ENCODE measurements at places on chromosomes 5 and 9. TPM values are rescaled to one million over a fixed set of nuclear protein-coding genes. Genes with fewer than 3 reads are reported as not detected.
A peak's percentile ranks its signal among the peaks of the same experiment; 100 is the strongest.

DNA sequence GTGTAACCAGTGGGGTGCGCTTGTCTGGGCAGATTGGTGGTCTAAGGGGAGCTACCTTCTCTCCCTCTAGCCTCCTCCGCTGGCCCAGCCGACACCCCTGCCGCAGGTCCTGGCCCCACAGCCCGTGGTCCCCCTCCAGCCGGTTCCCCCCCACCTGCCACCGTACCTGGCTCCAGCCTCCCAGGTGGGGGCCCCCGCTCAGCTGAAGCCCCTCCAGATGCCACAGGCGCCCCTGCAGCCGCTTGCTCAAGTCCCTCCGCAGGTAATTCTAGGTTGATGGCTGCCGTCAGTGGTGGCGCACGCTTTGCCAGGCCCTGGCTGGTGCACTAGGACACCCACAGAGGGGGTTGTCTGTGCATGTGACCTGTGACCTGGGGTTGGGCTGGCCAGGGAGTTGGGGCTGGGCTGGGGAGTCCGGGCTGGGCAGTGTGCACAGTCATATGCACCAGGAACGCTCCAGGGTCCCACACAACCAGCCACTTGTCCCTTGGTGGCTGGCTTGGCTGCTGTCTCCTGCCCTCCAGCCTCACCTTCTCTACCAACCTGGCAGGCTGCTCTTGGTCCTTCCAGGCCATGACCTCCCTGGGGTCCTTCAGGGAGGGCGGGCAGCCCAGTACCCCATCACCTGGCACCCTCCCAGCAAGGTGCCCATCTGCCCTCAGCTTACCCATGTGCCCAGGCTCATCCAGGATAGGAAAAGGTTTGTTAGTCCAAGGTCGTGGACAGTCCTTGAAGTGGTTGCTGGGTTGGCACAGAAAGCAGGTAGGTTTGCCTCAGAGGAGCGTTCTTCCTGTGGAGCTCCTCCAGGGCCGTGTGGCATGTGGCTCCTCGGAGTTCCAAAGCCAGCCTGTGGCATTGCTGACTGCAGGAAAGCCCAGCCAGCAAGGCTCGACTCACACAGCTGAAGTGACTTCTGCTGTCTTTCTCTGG lies 73.2 kb downstream of the WNK2 start:
- no peak for DNase-seq

GRCh38 chr5:137580030-137580429 lies 80.9 kb upstream of the SPOCK1 start:
- DNase-seq = peak; percentile 25

DNA sequence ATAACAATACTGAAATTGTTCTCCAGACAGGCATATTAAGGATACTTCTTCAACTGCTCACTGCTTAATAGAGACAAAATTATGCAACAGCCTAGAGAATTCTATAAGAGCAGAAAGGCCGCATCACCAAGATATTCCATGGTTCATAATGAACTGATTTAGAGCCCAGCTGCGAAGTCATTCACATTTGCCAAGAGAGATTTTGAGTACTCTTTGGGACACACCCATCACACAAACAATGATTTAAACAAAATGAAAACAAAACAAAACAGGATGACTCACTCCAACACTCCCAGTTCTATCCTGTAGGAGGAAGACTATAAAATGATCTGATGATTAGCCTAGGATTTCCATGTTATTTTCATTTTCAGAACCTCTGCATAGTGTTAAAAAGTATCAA lies 145.7 kb upstream of the GNA14 start:
- DNase-seq = peak; percentile 75

DNA sequence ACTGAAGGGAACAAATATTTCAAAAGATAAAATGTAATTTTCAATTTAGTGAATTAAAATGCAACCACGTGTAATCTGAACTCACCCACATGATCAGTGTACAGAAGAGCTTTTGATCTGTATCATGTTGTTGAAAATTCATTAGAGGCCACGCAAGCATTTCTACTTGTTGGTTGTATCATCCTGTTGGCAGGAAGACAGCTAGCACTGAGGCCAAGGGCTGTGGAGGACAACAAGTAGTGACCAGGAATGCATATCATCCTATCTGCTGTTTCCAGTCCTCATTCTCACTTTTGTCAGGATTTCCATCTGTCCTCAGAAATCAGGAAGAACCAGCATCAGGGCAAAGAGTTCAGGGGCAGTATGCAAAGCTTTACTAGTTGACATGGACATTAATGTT lies 29.9 kb upstream of the CKS2 start:
- no peak for DNase-seq

- DNase-seq = peak; percentile 86
Observed at GRCh38 chr5:73215891-73216610, 43.1 kb downstream of the TMEM174 start.

GRCh38 chr9:130651221-130651620 lies 13.2 kb upstream of the PRDM12 start:
- DNase-seq = no peak

DNA sequence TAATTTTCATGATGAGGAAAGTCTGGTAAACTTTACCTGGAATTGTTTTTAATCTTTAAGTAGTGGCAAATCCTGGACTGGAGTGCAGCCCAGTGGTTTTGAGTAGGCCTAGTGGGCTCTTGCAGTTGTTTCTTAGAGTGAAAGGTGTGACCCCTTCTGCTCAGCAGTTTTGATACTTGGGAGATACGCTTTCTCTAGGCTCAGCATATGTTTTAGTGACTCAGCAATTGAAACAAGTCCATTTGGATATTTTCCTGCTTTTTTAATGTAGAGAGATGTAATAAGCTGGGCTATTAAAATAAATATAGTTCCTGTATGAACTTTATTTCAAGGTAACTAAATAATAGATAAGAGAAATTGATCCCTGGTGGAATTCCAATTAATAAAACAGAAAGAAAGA lies 6.0 kb downstream of the POLR3G start:
- DNase-seq = no peak

The BTNL9 gene
- 0.05 TPM for total RNA-seq

The INSYN2B gene
- total RNA-seq = 2.9 TPM

The IL3 gene
- total RNA-seq = not detected

All from dermis blood vessel endothelial cell (primary cell).